ENCODE measurements at places on chromosomes 12 and 14.
A peak's percentile ranks its signal among the peaks of the same experiment; 100 is the strongest.

- no peak for DNase-seq
Measured at GRCh38 chr12:47838286-47838931, 18.7 kb upstream of the HDAC7 start.

DNA sequence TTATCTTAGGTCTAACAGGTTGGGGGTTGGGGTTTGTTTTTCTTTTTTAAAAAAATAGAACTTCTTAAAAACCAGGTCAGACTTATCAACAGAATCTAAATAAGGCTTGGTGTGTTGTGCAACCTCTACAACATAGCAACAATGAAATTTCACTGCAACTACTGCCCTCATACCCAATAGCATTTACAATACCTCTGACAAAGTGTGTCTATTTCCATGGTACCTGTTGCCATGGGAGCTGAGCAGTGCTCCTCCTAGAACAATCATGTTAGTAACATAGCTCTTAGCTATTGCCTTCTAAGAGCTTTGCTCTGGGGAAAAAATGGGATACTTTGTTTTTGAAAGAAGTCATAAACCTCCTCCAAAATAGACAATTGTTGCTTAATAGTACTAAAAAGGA lies 103.3 kb upstream of the CCDC175 start:
- DNase-seq = no peak

GRCh38 chr12:130825771-130826150 lies 13.3 kb downstream of the STX2 start:
- DNase-seq = no peak

GRCh38 chr14:91570021-91570420 lies 59.9 kb upstream of the PPP4R3A start:
- no peak for DNase-seq

DNA sequence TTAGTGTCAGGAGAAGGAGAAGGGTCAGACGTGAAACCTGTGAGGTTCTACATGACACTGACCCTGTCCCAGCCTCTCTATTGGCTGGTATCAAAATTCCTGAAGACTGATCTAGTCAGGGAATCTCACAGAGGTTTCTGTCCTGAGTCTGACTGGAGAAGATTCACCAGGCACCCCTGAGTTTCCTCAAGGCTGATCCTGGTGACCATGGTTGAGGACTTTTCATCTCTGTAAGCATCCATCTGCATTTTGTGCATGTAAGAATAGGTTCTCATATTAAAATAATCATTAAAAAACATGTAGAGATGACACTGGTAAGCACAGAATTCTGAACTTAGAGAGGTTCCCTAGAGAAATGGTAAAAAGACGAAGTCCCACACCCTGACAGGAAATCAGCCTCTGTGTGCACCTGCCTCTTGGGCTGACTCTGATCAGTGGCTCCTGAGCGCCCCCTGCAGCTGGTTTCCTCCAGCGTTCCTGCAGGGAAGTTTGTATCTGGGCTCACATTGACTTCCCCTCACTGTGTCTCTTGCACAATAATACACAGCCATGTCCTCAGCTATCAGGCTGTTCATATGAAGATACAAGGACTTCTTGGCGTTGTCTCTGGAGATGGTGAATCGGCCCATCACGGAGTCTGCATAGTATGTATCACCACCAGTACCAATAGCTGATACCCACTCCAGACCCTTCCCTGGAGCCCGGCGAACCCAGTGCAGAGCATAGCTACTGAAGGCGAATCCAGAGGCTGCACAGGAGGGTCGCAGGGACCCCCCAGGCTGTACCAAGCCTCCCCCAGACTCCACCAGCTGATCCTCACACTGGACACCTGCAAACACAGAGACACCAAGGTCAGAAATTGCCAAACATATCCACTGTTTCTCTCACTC lies 991.9 kb downstream of the TMEM121 start:
- peak; percentile 78 for DNase-seq

GRCh38 chr12:951176-951575 lies 1.7 kb upstream of the RAD52 start:
- DNase-seq = no peak

GRCh38 chr12:55935738-55936151 lies 4.8 kb downstream of the DGKA start:
- peak; percentile 18 for DNase-seq

DNA sequence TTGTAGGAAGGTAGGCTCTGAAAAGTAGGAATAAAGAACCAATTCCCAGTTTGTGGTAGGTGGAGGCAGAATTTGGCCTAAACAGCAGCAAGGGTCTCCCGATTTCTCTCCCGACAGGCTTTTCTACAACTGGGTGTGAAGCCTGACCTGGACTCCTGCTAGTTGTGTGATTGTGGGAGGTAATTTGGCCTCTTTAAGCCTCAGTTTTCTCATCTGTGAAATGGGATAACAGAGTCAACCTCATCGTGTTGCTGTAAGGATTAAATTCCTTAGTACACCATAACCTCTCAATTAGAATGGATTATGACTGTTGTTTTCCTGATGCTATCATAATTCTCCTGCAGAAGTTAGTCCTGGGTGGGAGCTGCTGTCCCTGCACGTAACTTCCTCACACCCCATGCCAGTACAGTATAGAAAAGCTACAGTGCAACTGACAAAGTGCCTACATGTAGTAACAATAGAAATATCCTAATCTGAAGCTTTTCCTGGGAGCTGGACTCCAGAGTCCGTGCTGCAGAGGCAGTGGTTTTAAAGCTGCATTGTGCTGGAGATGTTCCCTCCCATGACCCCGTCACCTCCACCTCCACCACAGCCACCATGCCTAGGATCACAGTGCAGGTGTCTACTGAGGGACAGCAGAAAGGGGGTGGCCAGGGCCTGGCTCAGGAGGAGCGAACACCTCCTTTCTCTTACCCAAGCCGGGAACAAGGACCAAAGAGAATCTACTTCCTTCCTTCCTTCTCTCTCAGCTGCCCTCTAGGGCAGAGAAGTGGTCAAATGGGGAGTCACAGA lies 76.5 kb downstream of the FBXL14 start:
- no peak for DNase-seq

- DNase-seq = no peak
Measured at GRCh38 chr14:70665448-70666360, 24.0 kb downstream of the TTC9 start.

GRCh38 chr12:120007272-120007671 lies 18.2 kb downstream of the BICDL1 start:
- DNase-seq = peak; percentile 79

DNA sequence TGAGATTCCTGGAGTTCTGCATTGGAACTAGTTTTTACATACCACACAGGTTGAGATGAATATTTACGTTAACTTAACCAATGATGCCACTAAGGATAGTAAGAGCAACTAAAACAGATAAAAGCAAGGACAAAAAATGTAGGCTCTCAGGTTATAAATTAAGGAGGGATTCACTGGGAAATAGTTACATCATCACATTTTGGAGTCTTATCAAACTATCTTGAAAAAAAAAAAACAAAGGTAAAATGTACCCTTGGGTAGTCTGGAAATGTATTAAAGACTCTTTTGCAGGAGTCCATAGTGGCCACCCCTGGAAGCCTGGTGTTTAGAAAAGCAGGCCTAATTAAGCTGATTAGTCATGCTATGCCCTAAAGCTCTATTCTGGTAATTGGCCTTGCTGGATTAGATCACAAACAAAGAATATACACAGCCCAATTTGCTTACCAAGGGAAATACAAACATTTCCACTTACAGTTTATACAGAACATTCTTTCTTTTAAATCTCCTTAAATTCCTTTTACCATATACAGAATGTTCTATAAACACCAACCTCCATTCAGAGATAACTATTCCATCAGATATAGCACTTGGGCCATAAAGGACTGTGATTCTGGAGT lies 39.3 kb downstream of the SLC25A47 start:
- no peak for DNase-seq

- no peak for DNase-seq
Measured at GRCh38 chr14:92737619-92738188, 10.7 kb downstream of the LGMN start.

GRCh38 chr14:34489324-34489723 lies 27.3 kb upstream of the SPTSSA start:
- DNase-seq = no peak

- no peak for DNase-seq
Measured at GRCh38 chr14:86510491-86510890, 980.5 kb downstream of the FLRT2 start.

- no peak for DNase-seq
Measured at GRCh38 chr14:51855234-51855633, 5.2 kb upstream of the GNG2 start.

- no peak for DNase-seq
Measured at GRCh38 chr12:115572440-115572839, 705.1 kb downstream of the MED13L start.

DNA sequence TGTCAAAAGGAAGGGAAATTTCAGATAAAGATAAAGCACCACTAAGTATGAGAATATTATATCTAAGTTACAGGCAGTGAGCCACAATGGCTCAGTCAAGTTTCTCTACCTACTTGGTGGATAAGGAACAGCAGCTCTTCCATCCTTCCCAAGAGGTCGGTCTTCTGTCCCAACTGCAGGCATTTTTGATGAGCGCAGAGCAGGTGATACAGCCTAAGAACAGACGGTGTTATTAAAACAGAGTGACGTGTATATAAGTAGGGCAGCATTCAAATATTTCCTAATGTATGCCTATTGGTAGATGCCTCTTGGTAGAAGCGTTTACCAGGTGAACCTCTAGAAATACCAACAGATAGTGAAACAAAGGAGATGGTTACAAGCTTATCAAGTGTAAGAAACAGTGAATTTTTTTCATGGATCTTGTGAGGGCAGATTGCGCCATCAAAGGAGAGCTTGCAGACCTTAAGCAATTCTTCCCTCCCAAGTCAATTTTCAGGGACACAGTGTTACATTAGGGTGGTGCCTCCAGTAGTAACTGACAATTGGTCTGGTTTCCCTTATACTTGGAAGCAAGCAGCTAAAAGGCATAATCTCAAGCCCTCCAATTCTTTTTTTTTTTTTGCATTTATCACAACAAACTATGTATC lies 274.5 kb downstream of the MED13L start:
- DNase-seq = no peak

GRCh38 chr14:70359076-70359424 lies 433 bp downstream of the COX16 start:
- DNase-seq = no peak

DNA sequence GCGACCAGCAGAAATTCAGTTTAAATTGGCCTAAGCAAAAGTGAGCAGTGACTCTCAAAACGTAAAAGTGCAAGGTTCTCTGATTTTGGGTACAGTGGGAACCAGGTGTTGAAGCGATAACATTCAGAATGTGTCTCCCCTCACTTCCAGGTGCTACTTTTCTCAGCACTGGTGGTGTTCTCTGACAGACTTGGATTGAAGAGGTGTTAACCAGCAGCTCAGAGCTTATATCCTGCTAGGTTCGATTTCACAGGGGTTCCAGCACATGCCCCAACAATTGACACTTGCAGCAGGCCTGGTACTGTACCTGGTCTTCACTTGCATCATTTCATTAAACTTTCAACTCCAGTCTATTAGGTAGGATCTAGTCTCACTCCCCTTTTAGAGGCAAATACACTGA lies 680.2 kb downstream of the VRK1 start:
- DNase-seq = no peak

DNA sequence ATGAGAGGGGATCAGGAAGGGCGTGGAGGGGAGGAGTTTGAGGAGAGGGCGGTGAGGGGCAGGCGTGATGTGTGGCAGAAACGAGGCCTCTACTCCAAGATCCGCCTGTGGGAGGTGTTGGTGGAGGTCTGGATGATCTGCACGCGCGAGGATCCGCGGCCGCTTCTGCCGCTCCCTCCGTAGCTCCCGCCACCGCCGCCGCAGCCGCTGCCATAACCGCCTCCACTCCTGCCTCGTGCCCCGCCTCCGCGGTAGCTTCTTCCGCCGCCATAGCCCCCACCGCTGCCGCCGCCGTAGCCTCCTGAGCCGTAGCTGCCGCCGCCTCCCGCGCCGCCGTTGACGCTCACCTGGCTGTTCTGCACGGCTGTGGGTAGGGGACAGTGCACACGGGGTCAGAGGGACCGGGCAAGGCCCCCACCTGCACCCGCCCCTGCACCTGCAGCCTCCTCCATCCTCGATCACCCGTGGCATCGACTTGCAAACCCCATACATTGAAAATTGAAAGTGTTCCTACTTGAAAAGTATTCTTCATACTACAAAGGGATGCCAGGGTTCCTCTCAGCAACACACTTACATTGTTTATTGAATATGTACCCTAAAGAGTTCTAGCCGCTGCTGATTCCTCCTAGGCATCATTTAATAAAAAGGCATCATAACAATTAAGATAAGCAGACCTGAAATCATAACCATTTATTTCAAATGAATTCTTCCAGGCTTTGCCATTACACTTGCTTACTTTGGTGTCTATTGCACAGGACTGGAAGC lies 11.1 kb upstream of the KRT1 start:
- DNase-seq = peak; percentile 47

GRCh38 chr12:92136026-92136730 lies 9.5 kb downstream of the BTG1 start:
- DNase-seq = no peak

DNA sequence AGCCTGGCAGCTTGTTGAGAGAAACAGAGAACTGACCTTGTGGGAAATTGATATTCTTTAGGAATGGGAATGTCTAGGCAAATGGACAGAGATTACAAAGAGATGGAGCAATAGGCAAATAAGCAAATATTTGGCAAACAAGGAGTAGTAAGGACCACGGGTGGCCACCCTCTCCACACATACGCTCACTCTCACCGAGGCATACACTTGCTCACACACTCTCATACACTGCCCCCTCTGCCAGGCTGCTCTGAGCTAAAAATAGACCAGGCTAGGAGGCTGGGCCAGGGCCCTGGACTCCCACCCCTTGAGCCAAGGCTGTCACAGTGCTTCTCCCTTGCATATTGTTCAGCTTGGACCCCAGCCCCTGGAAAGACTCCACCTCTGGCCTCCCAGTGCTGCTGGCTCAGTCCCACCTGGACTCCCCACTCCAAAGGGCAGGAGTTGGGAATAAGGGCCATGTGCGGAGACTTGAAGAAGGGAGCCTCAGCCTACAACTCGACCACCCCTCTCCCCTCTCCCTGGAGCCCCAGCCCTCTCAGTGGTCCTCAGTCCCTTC lies 1.1 kb downstream of the PPP1R1A start:
- DNase-seq = no peak

- no peak for DNase-seq
Measured at GRCh38 chr14:95227279-95227860, 70.0 kb upstream of the DICER1 start.

- peak; percentile 55 for DNase-seq
Measured at GRCh38 chr14:77133720-77134338, 7.8 kb downstream of the ZDHHC22 start.

GRCh38 chr14:60093606-60094005 lies 1.9 kb downstream of the PCNX4 start:
- DNase-seq = no peak

DNA sequence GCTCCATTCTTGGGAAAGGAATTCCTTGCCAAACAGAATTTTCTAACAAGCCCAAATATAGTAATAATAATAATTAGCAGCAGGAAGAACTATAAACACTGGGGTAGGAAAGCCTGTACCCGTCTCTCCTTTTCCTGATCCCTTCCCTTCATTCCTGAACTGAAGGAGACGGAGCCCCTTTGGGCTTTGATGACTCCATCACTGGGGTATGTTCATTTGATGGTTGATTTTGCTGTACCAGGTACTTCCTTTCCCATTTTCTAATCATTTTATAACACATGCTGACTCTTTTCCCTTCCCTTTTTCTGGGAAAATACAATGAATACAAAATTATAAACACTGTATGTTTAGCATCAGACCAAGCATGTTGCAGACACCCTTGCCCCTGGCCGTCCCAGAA lies 3.6 kb upstream of the RCOR1 start:
- DNase-seq = no peak

- DNase-seq = no peak
Measured at GRCh38 chr12:2806700-2807099, 5.8 kb upstream of the ITFG2 start.

GRCh38 chr12:23493672-23494071 lies 455.8 kb downstream of the SOX5 start:
- no peak for DNase-seq
